ENCODE measurements at places on chromosomes 7 and 10.

DNA sequence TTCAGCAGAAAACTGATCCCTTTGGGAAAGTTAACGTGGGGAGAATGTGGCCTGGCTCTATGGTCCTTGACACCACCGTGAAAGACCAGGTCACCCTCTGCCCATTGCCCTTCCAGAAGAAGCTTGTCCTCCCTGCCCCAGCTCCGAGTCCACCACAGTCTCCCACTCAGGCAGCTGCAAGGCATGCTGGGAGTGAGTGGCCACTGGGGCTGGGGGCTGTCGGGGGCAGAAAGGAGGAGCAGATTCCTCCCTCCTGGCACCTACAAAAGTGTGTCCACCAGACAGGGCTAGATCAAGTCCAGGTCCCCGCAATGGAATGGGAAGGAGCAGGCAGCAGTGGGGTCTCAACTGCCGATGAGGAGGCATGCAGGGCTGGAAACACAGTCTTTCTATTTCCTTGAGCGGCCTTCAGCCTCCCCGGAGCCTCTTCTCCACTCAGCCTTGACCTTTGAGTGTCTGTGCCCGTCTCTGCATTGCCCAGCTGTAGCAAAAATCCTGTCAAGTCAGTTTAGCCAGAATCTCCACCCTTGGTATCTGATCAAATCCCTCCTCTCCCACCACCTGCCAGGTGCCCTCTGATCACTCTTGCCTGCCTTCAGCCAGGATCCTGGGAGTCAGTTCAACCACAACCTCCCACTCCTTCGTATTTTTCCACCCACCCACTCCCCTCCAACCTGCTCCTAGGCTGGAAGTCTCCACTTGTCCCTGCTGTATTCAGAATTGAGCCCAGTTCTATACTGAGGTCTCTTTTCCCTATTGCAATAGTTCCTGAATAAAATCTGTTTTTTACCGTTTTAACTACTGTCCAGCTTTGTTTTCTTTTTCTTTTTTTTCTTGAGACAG lies 6.9 kb upstream of the ZNF316 start:
- DNase-seq, result no peak

- DNase-seq, result no peak
These were observed 175.0 kb upstream of the PLXNA4 start for GRCh38 chr7:132751244-132751647.

GRCh38 chr10:26374426-26374825 lies 63.7 kb upstream of the APBB1IP start:
- no peak for DNase-seq

- no peak for DNase-seq
These were observed 74.7 kb upstream of the INSIG1 start for GRCh38 chr7:155223021-155223420.

GRCh38 chr10:25278180-25278579 lies 103.4 kb downstream of the GPR158 start:
- DNase-seq, result no peak

DNA sequence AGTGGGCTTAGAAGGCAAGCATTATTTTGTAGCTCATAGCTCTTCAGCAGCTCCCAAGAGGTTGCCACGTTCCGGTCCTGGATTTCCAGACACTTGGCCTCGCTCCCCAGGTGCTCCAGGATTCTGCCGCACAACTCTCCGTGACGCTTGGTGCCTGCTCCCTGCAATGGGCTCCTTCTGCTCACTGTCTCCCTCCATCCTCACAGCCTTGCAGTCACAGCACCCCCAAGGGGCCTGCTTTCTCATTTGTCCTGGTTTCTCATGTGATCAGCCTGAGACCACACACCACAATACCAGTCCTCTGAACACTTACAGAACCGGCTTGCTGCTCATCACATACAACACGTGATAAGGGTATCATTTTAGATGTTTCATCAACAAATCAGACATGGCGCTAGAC lies 9.8 kb downstream of the IGFBP3 start:
- no peak for DNase-seq

- DNase-seq, result no peak
These were observed 171.0 kb upstream of the FOXP2 start for GRCh38 chr7:114243646-114244045.

- DNase-seq, result no peak
These were observed 86.8 kb upstream of the CACNA2D1 start for GRCh38 chr7:82530361-82530760.

DNA sequence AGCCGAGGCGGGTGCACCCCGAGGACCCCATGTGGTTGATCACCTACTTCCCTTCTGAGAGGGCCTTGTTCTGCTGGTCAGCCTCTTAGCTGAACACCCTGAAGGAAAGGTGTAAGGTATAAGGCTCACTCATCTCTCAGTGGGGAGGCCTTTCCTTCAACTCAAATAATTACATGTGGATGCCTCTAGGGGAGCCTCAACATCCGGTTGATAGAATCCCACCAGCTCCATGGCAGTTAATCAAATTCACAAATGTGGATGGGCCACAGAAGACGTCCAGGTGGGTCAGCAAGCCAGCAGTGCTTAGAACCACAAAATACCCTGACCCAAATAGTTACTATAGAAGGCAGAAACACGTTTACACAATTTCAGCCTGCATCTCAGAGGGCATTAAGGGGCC lies 37.7 kb upstream of the ZNF32 start:
- no peak for DNase-seq

- DNase-seq, result no peak
These were observed 157.4 kb downstream of the FRMD4A start for GRCh38 chr10:14173391-14173705.

DNA sequence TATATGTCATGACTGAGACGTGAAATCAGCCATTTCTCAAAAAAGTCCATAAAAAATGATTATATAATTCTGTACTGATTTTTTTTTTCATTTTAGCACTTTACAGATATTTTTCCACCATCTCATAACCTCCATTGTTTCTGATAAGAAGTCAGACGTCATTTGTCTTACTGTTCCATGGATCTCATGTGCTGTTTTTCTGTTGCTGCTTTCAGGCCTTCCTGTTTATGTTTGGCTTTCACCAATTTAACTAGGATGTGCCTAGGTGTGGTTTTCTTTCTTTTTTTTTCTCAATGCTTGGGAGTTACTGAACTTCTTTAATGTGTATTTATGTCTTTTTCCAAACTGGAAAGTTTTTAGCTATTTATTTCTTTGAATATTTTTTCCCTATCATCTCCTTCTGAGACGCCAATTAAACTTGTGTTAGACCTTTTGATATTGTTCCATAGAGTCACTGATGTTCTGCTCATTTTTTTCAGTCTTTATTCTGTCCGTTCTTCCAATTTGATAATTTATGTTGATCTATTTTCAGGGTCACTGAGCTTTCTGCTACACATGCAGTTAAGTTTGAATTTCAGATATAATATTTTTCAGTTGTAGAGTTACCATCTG lies 43.3 kb downstream of the TAF3 start:
- no peak for DNase-seq

DNA sequence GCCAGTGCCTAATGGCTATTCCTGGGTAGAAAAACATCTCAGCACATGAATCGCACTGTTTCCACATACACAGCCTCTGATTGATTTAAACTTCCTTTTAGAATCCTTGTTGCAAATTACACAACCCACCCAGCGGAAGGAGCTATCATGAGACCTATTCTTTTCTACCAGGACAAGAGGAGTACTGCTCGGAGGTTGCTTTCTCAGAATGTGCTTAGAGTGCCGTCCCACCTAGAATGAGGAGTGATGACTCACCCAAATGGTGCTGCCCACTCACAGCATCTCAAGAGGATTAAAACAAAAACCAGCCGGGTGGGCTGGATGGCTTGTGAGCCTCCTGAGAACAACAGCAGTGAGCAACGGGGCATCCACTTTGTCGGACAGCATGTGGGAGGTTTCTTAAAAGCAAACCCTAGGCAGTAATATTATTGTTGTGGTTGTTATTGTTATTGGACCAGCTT lies 128.9 kb downstream of the DGKI start:
- DNase-seq, result no peak

DNA sequence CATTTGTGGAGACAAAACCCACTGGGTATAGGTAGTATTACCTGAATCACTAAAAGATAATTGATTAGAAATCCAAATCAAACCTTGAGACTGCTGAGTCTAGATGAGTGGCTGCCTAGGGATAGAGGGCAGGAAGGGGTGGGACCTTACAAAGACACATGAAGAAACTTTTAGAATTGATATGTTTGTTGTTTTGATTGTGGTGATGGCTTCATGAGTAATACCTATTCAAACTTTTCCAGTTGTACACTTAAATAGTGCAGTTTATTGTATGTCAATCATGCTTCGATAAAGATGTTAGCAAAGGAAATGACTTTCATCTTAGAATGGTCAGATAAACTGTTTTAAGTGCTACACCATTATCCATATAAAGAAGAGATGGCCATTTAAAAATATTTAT lies 188.7 kb upstream of the KAT6B start:
- DNase-seq, result no peak

- DNase-seq, result no peak
These were observed 109.5 kb upstream of the ZEB1 start for GRCh38 chr10:31209478-31209877.

- DNase-seq, result no peak
These were observed 18.5 kb upstream of the ERLIN1 start for GRCh38 chr10:100204370-100204769.

DNA sequence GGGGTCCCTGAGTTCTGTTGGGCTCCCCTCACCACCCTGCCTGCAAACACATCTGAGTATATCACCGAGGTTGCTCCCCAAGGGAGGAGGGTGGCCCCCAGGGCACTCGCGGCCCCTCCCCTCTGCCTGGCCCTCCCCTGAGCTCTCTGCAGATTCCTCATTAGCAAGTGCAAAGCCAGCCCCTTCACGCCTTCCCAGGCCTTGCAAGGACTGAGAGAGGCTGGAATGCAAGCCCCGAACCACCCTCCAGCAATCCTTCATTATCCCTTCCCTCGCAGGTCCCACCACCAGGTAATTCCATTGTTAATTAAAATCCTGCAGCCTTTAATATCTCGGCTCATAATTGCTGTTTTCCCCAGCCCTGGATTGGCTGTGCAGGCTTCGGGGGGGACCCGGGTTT lies 35.3 kb upstream of the MYL10 start:
- no peak for DNase-seq

GRCh38 chr10:29688230-29688661 lies 53.5 kb upstream of the SVIL start:
- DNase-seq, result no peak

GRCh38 chr10:794382-794956 lies 105.0 kb upstream of the DIP2C start:
- no peak for DNase-seq

GRCh38 chr7:395643-396042 lies 105.7 kb downstream of the FOXL3 start:
- no peak for DNase-seq

GRCh38 chr10:73886085-73886529 lies 11.8 kb upstream of the CAMK2G start:
- peak; percentile 67 for DNase-seq

DNA sequence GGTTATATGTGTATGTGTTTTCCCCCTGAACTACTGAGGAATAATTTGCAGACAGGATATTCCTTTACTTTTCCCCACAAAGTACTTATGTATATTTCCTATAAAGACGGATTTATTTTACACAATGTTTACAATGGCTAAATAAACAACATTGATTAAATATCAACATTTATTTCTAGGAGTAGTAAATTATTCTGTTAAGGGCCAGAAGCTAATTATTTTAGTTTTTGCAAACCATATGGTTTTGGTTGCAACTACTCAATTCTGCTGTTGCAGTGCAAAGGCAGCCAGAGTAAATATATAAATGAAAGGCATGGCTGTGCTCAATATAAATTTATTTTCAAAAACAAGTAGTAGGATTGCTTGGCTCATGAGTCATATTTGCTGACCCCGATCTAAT lies 907.1 kb upstream of the MBL2 start:
- DNase-seq, result no peak

- DNase-seq, result no peak
These were observed 115.8 kb upstream of the TCERG1L start for GRCh38 chr10:131427281-131427680.

DNA sequence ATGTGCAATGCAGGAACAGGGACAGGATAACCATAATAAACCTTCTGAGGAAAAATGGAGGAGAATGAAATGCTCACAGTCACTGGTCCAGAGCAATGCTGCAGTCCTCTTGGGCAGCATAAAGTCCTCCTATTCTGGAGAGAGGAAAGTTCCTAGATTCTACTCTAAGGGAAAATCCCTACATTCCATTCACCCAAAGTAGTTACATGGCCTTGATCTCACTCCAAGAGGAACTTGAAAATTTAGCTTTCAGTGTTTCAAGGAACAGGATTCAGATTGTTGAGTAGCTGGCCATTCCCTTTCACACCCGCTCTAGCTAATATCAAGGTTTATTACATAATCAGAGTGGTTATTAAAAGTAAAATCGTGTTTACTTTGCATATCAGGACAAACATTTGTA lies 168.3 kb downstream of the CHRM2 start:
- no peak for DNase-seq

GRCh38 chr7:139651308-139651707 lies 126.5 kb downstream of the HIPK2 start:
- no peak for DNase-seq

DNA sequence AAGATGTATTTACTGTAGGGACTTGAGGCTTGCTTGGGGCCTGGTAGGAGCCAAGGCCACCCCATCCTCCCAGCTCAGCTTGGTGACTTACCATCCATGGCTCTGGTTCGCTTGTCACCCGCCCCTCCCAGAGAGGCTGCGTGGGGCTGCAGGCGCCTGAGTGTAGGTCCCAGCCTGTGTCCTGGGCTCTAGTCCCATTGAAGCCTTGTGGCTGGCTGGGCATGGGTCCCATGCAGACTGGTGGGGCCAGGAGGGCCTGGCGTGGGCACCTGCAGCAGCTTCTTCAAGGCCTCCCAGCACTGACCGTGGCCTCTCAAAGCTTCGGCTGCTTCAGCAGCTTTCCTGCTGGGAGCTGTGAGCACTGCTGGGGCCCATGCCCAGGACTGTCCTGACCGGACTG lies 118.1 kb downstream of the INPP5A start:
- DNase-seq, result no peak

DNA sequence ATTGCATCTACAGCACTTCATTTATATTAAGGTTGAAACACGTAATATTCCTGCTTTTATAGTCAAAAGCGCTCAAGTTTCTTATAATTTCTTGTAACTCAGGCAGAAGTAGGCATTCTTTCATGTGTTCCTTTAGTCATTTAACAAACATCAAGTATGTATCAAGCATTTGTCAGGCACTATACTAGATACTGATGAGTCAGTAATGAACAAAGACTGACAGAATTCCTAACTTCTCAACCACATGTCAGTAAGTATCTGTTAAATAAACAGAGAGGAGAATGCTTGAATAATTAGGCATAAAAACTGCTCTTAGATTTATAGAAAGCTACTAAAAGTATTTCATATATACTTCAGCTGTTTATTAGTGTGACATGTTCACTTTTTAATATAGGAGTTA lies 9.9 kb downstream of the CRPPA start:
- no peak for DNase-seq

GRCh38 chr7:108102671-108103312 lies 27.4 kb downstream of the LAMB4 start:
- DNase-seq, result no peak
